NCI-H510A (cell line): ENCODE measurements at places on chromosomes 1 and 21.

DNA sequence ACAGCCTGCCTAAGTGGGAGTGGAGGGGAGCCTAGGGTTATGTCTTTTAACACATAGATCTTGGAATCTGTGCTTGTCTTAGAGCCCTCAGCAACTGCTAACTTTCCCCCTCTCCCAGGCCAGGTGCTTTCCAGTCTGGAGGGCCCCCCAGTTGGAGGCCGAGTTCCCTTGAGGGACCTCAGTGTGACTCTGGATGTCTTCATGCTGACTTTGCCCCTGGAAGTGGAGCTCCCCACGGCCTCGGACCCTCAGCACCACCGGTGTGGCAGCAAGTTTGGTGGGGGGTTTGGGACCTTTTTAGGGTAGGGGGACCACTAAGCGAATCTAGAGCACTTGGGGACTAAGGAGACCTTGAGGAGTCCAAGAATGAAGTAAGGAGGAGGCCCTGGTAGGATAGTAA lies 22.9 kb downstream of the HYI start:
- DNase-seq: no peak

GRCh38 chr21:36330904-36331303 lies 10.9 kb downstream of the MORC3 start:
- no peak for DNase-seq

- DNase-seq: peak; percentile 78
Measured at GRCh38 chr1:74504933-74505512, 7.4 kb downstream of the LRRC53 start.

DNA sequence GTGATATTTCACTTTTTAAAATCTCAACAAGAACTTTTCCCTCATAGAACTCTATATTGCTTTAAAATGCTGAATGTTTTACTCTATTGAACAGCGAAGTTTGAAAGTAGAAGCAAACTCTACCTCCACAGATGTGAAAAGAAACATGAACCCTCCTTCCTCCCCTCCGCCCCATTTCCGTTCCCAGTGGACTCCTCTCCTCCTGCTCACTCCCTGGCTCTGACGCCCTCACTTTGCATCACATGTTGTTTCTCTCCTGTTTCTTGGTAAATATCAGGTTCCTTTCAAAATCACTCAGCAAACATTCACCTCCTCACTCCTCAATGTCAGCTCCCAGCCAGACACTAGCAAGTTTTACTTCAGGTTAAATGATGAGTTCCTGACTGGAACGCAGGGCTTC lies 34.6 kb downstream of the KCNH1 start:
- DNase-seq: no peak

DNA sequence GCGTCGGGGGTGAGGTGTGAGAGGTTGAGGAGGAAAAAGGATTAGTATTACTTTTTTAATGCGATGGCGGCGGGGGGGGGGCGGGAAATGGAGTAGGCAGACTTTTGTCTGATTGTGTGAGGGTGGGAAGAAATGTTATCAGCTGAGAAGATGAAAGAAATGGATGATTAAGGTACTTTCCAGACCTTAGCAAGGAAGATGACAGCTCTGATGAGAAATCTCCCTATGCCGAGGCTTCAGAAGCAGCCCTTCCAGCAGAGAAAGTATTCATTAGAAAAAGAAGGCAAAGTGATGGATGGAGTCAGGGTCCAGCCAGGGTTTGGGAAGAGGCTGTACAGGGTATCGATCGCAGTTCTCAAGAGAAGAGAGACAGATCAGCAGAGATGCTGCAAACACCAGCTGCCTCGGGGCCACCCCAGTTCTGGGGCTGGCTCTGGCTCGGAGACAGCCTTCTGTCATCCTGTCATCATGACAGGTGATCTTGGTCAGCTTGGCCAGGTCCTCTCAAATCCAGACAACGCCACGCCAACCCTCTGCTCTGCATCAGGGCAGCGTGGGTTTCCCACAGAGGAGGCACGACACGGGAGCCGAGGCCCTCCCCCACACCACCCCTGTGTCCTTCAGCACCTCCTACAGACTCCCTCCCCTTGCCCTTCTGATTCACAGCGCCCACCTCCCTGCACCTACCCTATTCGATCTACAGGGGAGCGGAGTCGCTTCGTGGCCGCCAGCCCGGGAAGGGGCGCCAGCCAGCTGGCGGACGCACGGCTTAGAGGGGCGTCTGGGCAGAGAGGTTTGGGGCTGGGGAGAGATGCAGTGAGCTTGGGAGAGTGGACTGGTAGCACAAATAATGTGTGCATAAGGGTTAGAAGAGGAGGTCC lies 674 bp upstream of the ATXN7L2 start:
- DNase-seq: no peak

GRCh38 chr1:221166559-221167318 lies 287.5 kb downstream of the HLX start:
- DNase-seq: no peak

DNA sequence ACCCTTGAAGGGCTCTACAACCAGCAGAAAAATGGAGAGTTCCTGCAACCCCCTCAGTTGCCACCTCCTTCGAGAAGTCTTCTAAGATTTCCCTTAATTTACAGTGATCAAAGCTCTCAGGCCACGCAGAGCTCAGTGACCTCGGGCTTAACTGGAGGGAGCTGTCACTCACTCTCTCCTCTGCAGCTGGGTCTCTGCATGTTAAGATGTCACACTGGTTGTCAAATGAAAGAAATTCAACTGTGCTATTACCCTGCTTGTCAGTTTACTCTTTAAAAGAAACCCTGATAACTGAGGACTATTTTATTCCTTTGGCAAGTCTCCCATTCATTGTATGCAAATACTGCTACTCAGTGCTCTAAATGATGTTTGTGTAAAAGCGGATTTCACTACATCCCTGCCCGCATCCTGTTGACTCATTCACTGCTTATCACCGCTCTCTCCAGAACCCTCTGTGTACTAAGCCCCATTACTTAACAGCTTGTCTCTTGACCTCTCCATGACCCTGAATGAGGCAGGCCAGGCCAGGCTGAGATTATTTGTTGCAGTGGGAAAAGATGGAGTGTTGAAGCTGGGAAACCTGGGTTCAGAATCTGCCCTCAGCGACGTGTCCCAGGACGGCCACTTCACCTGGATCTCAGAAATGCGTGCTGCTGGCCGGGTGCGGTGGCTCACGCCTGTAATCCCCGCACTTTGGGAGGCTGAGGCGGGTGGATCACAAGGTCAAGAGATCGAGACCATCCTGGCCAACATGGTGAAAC lies 13.7 kb downstream of the DHRS3 start:
- peak; percentile 49 for DNase-seq

GRCh38 chr1:39976732-39977131 lies 21.8 kb downstream of the MFSD2A start:
- no peak for DNase-seq

GRCh38 chr1:160149233-160149632 lies 2.2 kb upstream of the ATP1A4 start:
- no peak for DNase-seq

- no peak for DNase-seq
Measured at GRCh38 chr1:40595623-40596022, 64.2 kb downstream of the ZNF684 start.

DNA sequence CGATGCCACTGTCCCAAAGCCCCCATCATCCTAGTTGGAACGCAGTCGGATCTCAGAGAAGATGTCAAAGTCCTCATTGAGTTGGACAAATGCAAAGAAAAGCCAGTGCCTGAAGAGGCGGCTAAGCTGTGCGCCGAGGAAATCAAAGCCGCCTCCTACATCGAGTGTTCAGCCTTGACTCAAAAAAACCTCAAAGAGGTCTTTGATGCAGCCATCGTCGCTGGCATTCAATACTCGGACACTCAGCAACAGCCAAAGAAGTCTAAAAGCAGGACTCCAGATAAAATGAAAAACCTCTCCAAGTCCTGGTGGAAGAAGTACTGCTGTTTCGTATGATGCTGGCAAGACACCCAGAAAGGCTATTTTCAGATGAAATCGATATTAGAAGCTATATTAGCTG lies 8.1 kb downstream of the RHOU start:
- DNase-seq: no peak

- DNase-seq: no peak
Measured at GRCh38 chr21:24628046-24628445, 979.2 kb downstream of the MRPL39 start.

DNA sequence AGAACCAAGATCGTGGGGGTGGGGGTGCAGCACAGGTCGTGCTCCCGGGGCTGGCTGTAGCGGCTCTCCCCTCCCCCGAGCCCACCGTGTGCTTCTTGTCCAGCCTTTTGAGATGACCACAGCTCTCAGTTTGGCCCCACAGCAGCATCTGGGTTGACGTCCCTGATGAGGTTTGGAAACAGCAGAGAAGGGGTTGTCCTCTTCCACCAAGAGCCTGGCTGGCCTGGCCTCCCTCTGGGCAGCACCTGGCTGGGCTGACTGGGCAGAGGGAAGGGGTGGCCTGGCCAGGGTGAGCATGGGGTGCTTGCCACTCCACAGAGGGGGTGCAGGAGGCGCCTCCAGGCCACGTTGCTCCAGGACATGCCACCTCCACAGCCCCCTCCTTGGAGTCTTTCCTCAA lies 61.5 kb downstream of the SKI start:
- DNase-seq: no peak

- no peak for DNase-seq
Measured at GRCh38 chr1:203307641-203308126, 2.4 kb downstream of the BTG2 start.

DNA sequence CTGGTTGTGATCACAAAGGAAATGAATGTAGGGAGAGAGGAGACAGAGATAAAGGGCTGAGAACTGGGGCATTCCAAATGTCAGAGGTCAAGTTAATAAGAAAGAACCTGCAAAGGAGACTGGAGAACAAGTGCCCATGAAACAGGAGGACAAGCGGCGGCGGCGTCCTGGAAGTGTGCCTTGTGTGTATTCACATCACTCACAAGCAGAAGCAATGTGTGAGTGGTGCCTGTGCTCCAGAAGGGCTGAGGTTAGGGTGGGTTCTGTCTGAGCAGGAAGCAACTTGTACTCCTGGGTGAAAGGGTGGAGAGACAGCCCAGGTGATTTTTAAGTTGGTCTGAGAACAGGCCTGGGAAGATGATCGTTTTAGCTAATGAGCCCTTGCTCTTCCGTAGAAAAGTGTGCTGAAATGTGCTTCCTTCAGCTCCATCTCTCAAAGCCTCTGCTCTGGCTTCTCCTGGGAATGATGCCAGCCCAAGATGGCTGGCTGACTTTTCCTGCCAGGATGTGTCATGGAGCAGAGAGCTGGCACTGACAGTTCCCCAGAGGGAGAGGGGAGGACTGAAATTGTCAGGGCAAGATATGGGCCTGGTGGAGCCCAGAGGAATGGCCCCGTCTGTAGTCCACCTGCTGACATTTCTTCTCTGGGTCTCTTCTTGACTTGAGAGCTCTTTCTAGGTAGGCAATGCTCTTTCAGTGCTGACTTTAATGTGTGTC lies 25.1 kb upstream of the PLEKHA6 start:
- no peak for DNase-seq

- DNase-seq: no peak
Measured at GRCh38 chr1:21750841-21751240, 32.1 kb downstream of the USP48 start.

- DNase-seq: no peak
Measured at GRCh38 chr1:21270086-21270689, 20.1 kb downstream of the ECE1 start.

- no peak for DNase-seq
Measured at GRCh38 chr1:24905355-24905978, 24.6 kb downstream of the RUNX3 start.

DNA sequence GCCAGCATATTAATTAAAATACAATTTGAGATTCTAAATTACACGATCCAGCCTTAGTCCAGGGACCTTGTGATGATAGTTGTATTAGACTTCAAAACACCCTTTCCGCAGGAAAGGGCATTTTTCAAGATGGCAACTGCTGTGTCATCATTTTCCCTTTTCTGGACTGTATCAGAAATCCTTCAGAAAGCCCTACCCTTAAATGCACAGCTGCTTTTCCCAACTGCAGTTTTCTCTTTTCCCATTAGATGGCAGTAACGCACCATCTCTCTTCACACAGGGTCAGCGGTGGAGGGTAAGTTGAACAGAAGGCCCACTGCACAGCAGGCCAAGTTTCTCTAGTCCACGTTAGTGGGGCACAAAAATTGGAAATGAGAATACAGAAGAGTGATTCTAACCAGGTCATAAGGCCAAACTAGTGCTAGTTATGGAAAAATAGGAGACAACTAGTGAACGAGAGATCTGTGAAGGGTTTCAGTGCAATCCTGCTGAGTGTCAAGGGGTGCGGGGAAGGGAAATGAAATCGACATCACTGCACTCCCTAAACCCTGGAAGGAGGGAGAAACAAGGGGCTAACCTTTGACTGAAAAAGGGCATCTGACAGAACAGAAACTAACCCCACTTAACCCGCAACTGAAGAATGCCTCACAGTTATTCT lies 22.1 kb upstream of the TDRD10 start:
- no peak for DNase-seq

DNA sequence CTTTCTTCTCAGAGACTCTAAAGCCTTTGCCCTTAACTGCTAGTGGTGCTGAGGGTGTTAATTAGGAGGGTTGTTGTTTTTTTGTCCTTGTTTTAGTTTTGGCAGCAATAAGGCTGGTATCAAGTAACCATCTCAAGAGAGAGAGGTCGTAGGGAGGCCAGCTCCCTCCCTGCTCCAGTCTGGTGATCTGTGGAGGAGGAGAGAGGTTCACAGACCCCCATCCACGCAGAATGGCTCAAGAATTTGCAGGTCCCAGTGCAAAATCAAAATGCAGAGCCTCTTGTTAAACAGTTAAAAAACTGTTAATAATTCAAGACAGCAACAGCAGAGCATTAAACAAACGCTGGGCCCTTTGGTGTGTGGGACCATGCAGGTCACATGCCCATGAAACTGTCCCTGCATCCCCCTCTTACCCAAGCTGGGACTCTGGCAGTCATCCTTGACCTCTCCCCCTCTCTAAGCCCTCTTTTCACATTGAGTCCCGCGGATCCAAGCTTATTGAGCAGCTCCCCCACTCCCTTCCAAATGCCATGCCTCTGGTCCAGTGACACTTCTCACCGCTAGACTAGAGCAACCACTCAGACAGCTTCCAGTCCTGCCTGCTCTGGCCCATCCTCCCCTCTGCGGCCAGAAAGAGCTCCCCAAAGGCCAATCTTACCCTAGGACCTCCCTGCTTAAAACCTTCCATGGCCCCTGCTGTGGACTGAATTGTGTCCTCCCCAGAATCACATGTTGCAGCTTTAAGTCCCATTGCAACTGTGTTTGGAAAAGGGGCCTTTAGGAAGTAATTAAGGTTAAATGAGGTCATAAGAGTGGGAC lies 47.7 kb upstream of the RPL11 start:
- DNase-seq: no peak

GRCh38 chr21:28738882-28739281 lies 253.8 kb downstream of the LTN1 start:
- DNase-seq: no peak
